ENCODE measurements at places on chromosomes 2 and 18.

DNA sequence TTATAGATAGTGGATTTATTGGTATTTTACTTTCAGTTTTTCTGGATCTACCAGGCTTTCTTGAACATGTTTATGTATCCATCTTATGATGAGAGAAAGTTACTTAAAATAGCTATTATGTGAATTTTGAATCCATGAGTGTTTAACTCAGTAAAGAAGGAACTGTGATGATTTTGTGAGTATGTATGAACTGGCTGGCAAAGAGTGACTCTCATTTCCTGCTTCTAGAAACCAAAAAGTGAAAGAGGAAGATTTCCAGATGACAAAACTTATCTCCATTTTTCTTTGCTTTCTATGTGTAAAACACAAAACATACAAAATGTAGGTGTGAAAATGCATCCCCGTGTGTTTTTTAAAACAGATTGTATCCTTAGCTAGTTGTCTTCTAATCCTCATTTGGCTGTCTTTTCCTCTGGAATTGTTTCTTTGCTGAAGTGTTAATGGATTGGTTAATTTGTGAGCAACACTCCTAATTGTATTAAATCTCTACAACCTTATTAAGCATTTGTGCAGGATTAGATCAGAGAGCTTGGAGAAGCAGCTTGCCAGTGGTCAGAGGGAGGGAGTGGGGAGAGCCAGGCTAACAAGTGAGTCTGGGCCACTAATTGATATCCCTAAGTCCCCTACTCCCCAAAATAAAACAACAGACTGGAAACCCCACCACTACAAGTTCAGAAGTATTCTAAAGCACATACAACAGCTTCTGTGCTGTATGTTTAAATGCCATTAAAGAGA is 23.9 kb downstream of the PTPRM start:
- DNase-seq: no peak

- DNase-seq: no peak
Measured at GRCh38 chr2:121136323-121136722, 148.7 kb downstream of the TFCP2L1 start.

- no peak for DNase-seq
Measured at GRCh38 chr2:197215748-197216360, 94.7 kb downstream of the ANKRD44 start.

GRCh38 chr18:58862851-58863538 is 1.7 kb upstream of the ZNF532 start:
- DNase-seq: no peak

DNA sequence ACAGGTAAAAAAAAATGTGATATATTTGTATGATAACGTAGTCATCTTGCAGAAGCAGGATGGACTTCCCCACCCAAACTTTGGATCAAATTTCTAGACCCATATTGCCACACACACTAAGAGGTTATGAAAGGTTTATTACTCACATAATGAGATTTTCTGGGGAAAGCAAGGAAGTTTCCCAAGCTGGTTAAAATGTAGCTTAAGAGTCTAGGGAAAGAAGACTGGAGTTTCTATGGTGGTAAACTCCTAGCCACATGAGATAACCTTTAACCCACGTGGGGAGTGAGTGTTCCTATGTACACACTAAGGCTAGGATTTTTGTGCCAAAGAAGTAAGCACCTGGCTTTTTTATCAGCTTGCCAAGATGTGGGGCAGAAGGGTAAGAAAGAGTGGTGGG is 335.7 kb upstream of the UBE2E3 start:
- DNase-seq: no peak

- no peak for DNase-seq
Measured at GRCh38 chr2:172288603-172289002, 138.8 kb upstream of the ITGA6 start.

GRCh38 chr2:49490710-49491109 is 336.4 kb upstream of the FSHR start:
- peak; percentile 52 for DNase-seq

- peak; percentile 23 for DNase-seq
Measured at GRCh38 chr2:157497638-157498314, 53.9 kb upstream of the CYTIP start.

DNA sequence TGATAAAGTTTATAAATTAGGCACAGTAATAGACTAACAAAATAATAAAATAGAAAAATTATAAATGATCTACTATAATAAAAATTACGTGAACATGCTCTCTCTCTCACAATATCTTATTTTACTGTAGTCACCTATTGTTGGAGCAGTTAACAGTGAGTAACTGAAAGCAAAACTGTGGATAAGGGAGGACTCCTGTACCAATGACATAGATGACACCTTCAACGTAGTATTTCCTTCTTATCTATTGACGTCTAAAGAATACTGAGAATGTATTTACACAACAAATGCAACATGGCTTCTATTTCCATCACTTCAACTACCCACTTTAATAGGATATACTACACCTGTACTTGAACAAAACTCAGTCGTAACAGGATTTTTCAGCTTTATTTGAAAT is 31.5 kb downstream of the HNRNPLL start:
- DNase-seq: no peak

DNA sequence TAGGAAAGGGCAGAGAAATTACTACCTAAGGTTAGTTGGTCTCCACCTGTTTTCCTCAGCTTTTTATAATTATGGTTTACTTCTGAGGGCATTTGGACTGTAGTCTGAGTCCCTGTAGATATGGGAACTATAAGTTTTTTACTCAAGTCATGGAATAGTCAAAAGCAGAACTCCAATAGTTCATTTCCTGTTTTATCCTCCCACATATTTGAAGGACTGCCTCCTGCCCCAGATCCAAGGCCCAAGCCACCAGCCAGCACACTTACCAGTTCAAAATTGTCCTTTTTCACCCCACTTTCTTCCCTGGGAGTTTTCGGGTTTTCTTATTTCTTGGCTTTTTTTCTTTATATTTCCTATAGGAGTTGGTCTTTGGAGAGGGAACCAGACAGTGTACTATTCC is 164.1 kb downstream of the MBD5 start:
- DNase-seq: no peak

GRCh38 chr18:21391074-21391673 is 149.1 kb downstream of the GREB1L start:
- no peak for DNase-seq

GRCh38 chr2:109472974-109473373 is 140.8 kb downstream of the SEPTIN10 start:
- peak; percentile 39 for DNase-seq

GRCh38 chr2:75142081-75142480 is 57.2 kb downstream of the TACR1 start:
- no peak for DNase-seq

- DNase-seq: no peak
Measured at GRCh38 chr2:224946895-224947294, 95.4 kb downstream of the DOCK10 start.

- no peak for DNase-seq
Measured at GRCh38 chr2:121748202-121748601, 7.2 kb upstream of the TSN start.

- no peak for DNase-seq
Measured at GRCh38 chr2:166494140-166494624, at the start of gene SCN7A. SCN7A (minus strand) TSS chr2:166494249; CDS start chr2:166477696, 16,553 bp downstream.

- no peak for DNase-seq
Measured at GRCh38 chr2:36536776-36537175, 61.2 kb downstream of the FEZ2 start.

- peak; percentile 22 for DNase-seq
Measured at GRCh38 chr18:79693561-79694205, 14.1 kb downstream of the CTDP1 start.

GRCh38 chr2:72745679-72746368 is 80.0 kb downstream of the EXOC6B start:
- DNase-seq: peak; percentile 65

GRCh38 chr2:113138428-113139322 is 11.3 kb downstream of the IL1RN start:
- DNase-seq: peak; percentile 63

- no peak for DNase-seq
Measured at GRCh38 chr2:228652366-228652765, 470.9 kb upstream of the SPHKAP start.

GRCh38 chr2:138779781-138780445 is at the start of gene NXPH2:
NXPH2 (minus strand) TSS chr2:138780390; CDS start chr2:138780241, 149 bp downstream.
- DNase-seq: no peak

- no peak for DNase-seq
Measured at GRCh38 chr2:173076581-173077345, 1.1 kb downstream of the MAP3K20 start.

- DNase-seq: no peak
Measured at GRCh38 chr2:15615301-15615920, 23.7 kb downstream of the DDX1 start.

DNA sequence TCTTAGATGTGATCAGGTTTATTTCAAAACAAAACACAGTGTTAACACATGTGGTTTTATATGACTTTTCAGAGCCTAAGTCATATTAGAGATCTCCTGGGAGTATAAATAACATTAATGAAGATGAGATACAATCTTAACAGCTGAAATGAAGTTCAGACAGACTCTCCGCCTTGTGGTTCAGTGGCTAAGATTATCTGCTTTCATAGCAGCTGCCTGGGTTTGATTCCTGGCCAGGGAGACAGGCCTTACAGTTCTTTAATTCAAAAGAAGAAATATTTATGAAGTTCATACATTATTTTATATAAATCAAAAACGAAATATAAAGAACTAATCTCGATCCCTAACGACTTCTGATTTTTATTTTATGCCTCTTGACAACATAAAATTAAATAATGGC is 35.2 kb upstream of the TTC32 start:
- no peak for DNase-seq

GRCh38 chr2:223319601-223320000 is 267.6 kb downstream of the KCNE4 start:
- DNase-seq: no peak

DNA sequence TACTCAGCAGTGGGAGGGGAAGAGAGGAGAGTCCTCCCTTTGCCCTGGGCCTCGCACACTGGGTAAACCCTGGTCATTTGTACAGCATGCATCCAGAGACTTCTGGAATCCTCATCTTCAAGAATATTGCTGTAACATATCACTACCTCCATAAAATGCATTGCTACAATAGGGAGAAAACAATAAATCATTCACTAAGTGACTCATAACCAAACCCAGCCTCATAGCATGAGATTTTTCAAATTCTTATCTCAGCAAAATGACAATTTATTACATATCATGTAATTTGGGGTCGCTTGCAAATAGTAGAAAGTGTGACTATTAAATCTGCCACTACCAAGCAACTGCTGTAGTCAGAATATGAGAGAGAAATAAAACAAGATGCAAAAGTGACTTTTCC is 189.4 kb downstream of the ALK start:
- DNase-seq: no peak

GRCh38 chr2:43848214-43848613 is 9.4 kb downstream of the ABCG8 start:
- no peak for DNase-seq
